ENCODE measurements at places on chromosomes 5 and 9.
A peak's percentile ranks its signal among the peaks of the same experiment; 100 is the strongest.

- no peak for DNase-seq
These were observed 50.2 kb upstream of the SAP30L start for GRCh38 chr5:154395407-154396106.

- peak; percentile 39 for DNase-seq
These were observed 2.2 kb downstream of the GAS1 start for GRCh38 chr9:86944796-86945727.

DNA sequence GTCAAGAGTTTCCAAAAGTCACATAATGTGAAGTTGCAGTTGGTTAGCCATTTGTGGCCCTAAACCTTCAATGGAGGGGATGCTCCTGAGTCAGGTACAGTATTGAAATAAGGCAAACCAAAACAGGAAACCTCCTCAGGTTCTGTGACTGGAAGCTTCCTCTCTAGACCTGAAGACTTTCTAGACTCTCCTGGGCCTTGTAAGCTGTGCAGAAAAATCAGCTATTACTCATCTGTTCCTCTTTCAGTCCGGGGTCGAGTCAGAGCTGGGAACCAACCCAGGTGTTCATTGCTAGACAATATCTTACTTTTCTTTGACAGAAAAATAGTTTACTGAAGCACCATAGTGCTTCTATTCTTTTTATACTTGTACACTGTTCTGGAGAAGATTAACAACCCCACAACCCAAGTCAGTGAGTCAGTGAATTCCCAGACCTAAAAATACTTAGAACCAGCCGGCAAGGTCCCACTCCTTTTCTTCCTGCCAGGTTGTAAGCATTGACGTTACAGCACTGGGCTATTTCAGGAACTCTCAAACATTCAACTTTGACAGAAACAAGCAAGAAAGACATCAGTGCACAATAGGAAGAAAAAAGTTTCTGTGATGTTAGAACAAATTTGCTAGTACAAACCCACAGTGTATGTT lies 47.3 kb downstream of the FSTL4 start:
- no peak for DNase-seq

DNA sequence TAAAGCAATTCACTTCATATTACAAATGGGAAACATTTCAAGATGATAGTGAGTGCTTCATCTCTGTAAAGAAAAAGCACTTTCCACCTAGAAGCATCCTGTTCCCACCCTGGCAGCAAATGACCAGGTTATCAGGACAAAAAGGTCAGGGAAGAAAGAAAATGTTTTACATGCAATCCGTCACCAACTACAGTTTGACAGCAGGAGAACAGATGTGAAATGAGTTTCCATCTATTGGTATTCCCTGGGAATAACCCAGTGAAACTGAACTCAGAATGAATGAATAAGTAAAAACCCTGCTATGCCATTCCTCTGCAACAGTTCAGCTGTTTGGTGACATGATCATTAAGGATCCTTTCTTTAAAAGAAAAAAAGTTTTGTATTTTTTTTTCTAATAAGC lies 67.6 kb downstream of the HTR1A start:
- DNase-seq: no peak

DNA sequence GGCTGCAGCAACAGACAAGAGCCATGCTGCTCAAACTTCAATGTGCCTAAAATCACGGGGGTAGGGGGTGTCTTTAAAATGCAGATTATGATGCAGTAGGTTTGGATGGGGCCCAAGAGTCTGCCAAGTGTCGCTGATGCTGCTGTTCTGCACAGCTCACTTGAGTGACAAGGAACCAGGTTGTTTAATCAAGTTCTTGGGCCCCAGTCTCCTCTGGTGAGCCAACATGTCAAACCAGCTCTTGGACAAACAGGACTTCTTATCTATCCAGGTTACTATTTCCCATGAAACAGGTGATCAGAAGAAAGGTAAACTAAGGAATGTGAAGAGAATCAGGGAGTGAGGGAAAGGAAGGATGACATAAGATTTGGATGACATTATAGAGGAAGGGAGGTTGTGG lies 78.0 kb downstream of the APBA1 start:
- DNase-seq: no peak

Measured in EL (cell line).